ENCODE measurements at places on chromosomes 1 and 21.

GRCh38 chr1:181392613-181393220, 90.6 kb upstream of the CACNA1E start:
- DNase-seq, result no peak

- DNase-seq, result no peak
Measured at GRCh38 chr1:54792686-54793282, 8.3 kb downstream of the TTC22 start.

GRCh38 chr1:20551945-20552727, at the start of gene FAM43B:
FAM43B (plus strand) TSS chr1:20552573; CDS start chr1:20552974, 401 bp downstream.
- peak; percentile 95 for DNase-seq

- DNase-seq, result no peak
Measured at GRCh38 chr1:64343105-64343822, 126.7 kb upstream of the CACHD1 start.

DNA sequence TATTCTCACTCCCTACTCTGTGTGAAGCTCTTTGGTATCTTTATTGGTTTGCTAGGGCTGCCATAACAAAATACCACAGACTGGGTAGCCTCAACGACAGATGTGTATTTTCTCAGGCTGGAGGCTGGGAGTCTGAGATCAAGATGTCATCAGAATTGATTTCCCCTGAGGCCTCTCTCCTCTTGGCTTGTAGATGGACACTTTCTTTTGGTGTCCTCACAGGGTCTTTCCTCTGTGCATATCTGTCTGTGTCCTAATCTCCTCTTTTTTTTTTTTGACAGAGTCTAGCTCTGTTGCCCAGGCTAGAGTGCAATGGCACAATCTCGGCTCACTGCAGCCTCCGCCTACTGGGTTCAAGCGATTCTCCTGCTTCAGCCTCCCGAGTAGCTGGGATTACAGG, 71.4 kb upstream of the KCNJ6 start:
- no peak for DNase-seq

- no peak for DNase-seq
Measured at GRCh38 chr1:41412748-41413147, 51.5 kb downstream of the FOXO6 start.

- DNase-seq, result no peak
Measured at GRCh38 chr1:84133479-84133878, 10.6 kb upstream of the PRKACB start.

GRCh38 chr1:212683357-212683722, 16.3 kb downstream of the BATF3 start:
- DNase-seq, result no peak

DNA sequence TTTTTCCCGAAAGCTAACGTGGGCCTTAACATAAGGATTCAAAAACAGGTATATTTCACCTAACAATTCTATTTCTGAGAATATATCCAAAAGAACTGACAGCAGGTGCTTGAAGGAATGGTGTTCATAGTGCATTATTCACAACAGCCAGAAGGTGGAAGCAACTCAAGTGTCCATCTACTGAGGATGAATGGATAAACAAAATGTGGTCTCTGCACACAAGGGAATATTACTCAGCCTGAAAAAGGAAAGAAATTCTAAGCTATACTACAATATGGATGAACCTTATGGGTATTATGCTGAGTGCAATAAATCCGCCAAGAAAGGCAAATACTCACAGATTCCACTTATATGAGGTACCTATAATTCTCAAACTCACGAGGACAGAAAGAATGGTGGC, 6.1 kb upstream of the RIPPLY3 start:
- DNase-seq, result no peak

DNA sequence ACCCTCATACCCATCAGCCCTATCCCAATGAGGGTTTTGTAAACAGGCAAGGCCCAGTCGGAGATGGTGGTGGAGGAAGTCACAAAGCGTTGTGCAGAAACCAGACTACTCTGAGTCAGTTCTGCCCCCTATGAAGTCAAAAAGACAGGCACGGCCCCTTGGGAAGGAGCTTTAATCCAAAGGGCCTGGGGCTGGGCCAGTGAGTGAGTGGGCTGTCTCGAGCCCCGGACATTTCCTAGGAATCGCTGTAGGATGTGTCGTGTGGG, 442 bp upstream of the AHCYL1 start:
- no peak for DNase-seq

DNA sequence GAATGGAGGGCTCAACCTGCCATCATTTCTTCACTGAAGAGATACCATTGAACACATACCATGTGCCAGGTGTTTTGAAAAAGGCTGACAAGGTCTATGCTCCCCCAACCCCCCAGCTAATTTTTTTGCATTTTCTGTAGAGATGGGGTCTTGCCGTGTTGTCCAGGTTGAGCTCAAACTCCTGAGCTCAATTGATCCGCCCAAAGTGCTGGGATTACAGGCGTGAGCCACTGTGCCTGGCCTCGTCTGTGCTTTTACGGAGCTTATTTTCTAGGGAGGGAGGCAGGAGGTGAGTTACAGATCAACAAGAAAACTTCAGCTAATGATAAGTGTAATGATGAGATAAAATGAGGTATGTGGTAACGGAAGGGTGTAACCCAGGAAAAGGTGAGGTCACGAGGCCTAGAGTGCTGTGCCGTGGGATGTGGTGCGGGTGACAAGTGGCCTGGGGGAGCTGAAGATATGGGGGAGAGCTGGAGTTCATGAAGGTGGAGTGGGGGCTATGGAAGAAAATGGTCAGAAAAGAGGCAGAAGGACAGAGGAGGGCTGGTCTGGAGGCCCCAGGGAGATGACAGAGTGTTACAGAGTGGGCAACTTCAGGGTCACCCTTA, 28.2 kb downstream of the FAAH start:
- no peak for DNase-seq

GRCh38 chr1:16612332-16613172, 812 bp downstream of the NBPF1 start:
- peak; percentile 95 for DNase-seq

DNA sequence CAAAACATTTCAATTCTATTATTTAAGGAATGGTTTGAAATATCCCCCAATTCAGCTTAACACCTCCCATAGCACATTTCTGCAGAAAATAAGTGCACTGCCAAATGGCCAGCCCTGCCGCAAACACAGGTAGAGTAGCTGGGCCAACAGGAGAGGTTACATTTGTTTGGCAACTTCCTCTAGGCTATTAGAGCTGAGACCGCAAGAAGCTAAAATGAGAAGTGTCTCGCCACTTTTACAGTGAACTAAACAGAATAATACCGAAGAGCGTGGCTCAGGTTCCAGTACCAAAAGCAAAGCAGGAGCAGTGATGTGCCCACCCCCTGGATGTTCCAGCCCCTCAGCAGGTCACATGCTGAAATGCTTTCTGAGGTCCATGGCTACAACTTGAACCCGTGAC, 154.5 kb upstream of the PKN2 start:
- no peak for DNase-seq

DNA sequence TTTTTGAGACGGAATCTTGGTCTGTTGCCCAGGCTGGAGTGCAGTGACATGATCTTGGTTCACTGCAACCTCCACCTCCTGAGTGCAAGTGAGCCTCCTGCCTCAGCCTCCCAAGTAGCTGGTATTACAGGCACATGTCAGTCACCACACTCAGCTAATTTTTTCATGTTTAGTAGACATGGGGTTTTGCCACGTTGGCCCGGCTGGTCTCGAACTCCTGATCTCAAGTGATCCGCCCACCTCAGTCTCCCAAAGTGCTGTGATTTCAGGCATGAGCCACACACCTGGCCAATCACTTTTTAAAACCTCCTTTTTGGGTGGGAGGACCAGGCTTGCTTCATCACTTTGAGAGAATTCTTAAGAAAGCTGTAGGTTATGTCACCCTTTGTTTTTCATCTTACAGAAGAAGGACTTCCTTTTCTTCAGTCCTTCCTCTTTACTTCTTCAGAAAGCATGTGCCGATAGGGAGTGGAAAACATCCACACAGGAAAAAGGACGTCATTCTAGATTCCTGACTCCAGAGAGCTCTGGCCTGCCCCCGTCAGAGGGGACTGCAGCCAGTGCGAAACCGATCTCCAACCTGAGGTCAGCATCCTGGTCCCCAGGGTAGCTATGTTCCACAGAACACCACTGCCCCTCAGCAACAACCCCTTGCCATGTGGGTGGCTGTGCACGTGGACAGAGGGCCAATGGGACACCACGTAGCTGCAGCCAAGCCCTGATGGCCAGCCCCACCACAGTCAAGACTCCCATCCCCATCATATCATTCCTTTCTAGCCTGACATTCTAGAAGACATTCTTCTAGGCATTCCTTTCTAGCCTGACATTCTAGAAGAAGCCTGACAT, 21.9 kb downstream of the NCF2 start:
- DNase-seq, result no peak

- no peak for DNase-seq
Measured at GRCh38 chr1:64320007-64320406, 116.6 kb downstream of the UBE2U start.

DNA sequence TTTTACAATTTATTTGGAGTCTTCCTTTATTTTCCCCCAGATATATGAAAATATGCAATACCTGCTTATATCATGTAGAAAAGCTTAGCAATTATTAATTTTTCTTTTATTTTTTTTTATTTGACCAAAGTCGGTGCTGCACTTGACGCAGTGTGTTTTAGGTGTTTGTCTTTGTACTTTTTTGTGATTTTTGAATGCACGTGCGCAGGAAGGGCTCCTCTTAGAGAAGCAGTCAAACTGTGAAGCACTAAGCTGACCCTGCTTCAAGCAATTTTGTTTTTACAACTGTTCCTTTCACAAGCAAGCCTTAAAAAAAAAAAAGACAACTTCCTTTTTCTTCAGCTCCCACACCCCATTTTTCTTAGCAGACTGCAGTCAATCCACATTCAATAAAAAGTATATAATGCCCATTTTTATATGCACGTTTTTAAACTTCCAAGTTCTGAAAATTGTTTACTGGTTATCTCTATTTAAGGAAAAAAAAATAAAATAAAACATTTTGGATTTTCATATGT, 267.4 kb downstream of the TM2D1 start:
- DNase-seq, result no peak

DNA sequence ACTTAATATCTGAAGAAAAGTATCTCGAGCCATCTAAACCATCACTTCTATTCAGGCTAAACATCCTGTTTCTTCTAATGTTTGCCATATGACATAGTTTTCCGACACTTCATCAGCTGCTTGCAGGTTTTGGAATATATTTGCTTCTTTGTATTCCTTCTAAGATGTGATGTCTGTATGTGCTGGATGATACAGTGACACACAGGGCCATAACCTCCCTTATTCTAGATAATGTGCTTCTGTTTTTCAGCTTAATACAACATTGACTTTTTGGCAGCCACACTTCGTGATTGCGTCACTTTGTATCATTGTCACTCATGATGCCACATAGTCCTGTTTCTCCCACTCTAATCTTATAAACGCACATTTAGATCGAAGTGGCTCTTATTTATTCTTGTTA, 156.3 kb downstream of the CRB1 start:
- no peak for DNase-seq

DNA sequence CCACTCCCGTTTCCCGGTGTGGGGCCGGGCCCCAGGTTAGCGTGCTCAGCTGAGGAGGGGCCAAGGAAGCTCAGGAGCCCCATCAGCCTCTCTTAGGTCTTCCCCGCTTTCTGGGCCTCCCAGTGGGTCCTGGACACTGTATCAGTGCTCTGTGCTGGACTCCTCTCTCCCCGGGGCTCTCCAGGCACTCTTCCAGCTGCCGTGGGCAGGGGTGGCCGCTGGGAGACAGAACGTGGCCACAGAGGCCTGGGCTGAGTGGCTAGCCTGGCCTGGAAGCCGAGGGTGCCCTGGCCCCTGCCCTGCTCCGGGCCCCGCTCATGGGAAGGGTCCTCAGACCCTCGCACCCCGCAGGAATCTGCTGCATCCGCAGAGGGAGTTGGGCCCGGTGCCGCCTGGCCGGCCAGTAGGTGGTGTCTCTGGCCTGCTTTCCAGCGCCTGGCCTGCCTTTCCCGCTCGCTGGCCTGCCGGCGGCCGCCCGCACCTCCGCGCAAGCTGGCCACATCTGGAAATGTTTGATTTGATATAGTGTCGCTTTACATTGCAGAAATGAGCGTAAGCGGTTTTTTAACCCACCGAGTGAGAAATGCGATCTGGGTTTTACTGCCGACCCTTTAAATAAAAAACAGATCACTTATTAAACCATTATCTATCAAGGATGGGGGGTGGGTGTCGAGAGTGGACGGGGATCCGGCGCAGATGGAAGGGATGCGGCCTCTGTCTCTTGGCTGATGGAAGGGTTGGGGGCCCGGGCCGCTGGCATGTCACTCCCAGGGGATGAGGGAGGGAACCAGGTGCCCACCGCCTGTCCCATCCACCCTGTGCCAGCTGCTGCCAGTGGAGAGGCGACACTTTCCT, 74.4 kb upstream of the TTC34 start:
- DNase-seq, result no peak

GRCh38 chr1:206112600-206113301, 4.4 kb downstream of the AVPR1B start:
- DNase-seq, result no peak

DNA sequence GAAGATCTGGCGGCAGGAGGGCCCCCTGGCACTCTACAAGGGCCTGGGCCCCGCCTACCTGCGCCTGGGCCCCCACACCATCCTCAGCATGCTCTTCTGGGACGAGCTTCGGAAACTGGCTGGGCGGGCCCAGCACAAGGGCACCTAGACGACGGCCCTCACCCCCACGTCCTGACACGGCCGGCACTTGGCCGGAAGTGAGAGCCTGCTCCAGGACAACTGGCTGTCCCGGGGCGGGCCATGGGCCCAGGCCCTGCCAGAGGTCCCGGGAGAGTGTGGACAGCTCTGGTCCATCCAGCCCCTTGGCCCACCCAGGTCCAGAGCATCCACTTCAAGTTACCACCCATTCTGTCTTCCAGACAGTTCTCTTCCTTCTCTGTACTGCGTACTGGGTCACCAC, 3.0 kb upstream of the TMEM82 start:
- DNase-seq, result no peak

DNA sequence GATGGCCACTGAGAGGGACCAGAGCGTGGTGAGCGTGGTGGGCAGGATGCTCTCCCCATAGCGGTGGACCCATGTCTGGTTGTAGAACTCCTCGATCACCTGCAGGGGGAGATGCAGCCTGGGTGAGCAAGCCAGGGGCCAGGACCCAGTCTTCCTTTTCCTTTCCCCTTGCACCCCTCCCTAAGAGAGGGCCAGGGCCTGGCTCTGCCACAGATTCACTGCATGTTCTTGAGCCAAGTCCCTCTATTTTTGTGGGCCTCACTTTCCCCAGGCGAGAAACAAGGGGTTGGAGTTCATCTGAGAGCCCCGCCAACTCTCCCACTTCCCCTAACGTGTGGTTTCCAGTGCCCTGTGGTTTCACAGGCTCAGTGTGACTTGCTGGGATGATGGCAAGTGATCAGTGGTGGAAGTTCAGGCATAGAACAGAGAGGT, 27.5 kb downstream of the SLC2A1 start:
- DNase-seq, result no peak

- no peak for DNase-seq
Measured at GRCh38 chr1:202821467-202821866, 10.7 kb downstream of the PCAT6 start.

DNA sequence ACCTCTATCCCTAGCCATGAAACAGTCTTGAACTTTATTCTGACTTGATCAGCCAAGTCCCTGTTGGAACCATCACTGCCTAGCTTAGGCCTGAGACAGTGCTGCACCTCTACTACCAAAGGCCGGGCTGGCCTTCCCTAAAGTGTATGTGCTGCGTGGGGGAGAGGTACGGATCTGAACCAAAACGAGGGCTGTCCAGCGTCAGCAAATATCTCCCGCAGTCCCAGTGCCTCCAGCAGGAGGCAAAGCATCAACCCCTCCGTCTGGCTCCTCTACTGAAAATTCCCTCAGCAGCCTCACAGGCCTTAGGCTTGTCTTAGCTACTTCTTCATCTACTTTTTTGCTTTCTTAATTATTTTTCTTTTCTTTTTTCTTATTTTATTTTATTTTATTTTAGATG, 33.3 kb upstream of the KIF26B start:
- DNase-seq, result no peak

Measured in posterior vena cava (tissue), 2 donors.